Stimulated activated memory B cell treated with anti-CD40 and anti-IgM and Interleukin-4, amounts not matched to agents 10 μg/mL and 1 μg/mL and 100 μg/mL, for 72 hours (primary cell): ENCODE measurements at places on chromosomes 2 and 18.

- no peak for ATAC-seq
Observed at GRCh38 chr2:12547566-12548170, 169.1 kb upstream of the TRIB2 start.

DNA sequence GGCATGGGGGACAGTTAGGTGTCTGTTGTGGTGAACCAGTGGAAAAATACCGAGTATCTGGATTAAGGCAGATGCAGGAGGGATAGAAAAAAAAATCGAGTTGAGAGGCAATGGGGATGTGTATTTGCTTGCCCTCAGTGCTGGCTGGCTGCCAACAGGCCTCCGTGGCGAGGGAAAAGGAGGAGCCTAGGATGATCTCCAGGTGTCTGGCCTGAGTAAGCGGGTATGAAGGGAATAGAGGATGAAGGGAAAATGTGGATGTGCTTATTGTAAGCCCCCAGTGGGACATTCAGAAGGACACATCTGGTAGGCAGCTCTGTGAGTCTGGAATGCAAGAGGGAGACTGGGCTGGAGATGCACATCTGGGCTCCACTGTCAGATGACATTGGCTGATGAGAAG lies 22.8 kb downstream of the KCNS3 start:
- no peak for ATAC-seq

- ATAC-seq, result no peak
Observed at GRCh38 chr18:75390854-75391253, 36.6 kb downstream of the SMIM21 start.

DNA sequence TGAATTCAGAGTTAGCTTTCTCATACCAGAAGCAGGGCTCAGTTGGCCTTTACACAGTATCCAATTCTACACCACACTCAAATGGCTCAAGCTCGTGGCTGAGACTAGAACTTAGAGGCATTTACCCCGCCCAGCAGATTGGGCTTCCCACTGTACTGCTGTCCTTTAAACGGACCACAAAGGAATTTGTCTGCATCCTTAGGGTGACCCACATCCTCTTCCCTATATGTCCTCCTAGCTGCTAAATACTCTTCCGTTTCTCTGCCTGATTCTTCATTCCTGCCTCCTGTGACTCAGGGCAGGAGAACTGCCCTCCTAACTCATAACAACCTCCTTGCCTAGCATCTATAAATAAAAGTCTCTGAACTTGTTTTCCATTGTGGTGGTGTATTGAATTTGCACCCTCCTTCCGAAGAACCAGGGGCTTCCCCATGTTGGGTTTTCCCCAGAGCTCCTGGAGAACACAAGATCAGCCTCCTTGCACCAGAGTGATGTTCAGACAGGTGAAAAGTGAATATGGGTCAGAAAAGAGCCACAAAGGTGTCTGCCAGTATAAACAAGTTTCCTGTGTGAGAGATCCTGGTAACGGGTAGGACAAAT lies 32.0 kb upstream of the MC4R start:
- peak; percentile 41 for ATAC-seq

DNA sequence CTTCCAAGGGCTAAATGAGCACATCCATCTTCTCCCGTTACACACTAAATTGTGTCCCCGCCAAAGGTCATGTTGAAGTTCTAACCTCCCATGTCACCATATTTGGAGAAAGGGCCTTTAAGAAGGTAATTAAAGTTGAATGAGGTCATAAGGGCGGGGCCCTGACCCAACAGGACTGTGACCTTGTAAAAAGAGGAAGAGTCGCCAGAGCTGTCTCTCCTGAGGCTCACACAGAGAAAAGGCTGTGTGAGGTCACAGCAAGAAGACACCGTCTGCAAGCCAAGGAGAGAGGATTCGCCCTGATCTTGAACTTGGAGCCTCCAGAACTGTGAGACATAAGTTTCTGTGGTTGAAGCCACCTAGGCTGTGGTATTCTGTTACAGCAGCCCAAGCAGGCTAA lies 24.1 kb downstream of the TRABD2A start:
- peak; percentile 86 for ATAC-seq

GRCh38 chr2:203574824-203575223 lies 39.7 kb upstream of the RAPH1 start:
- no peak for ATAC-seq

- ATAC-seq, result no peak
Observed at GRCh38 chr2:19881221-19881907, 20.4 kb downstream of the TTC32 start.

GRCh38 chr2:234111523-234111922 lies 61.0 kb downstream of the SPP2 start:
- ATAC-seq, result no peak

DNA sequence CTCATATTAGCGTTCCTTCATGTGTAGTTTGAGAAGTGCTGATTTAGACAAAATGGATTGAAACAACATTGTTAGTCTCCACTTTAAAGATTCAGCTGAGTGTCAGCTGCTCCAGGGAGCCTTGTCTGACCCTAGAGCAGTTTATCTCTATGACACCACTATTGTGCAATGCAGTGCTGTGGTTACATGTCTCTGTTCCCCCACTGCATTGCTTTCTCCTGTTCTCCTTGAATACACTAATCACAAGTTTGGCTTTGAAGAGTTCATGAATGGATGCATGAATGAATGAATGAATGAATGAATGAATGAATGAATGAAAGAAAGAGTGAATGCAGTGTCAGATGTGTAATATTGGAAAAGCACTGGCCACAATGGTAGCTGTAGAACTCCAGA lies 38.3 kb downstream of the GCG start:
- ATAC-seq, result no peak

- no peak for ATAC-seq
Observed at GRCh38 chr2:60438653-60439052, 114.8 kb downstream of the BCL11A start.
